ENCODE measurements at places on chromosomes 16 and 17.

DNA sequence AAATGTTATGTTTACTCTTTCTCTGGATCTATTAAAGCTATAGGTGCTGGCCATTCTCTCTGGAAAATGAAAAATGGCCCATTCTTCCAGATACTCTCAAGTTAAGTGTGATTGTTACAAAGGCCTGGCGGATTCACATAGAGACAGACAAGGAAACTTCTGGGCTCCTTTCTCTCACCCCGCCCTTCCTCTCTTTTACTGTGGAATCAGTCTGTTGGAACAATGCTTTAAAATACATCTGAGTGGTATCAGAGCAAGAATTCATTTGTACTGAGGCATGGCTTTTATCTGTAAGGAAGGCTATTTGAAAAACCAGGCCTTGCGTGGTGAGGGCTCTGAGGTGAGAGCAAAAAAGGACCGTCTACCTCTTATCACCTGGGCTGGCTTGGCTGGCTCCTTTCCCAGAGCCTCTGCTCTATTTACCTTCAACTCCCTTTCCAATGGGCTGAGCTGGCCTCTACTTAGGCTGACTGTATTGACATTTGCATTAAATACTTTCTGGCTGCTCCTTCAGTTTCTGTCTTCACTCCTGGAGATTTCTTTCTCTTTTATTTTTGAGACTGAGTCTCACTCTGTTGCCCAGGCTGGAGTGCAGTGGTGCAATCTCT lies 274.0 kb downstream of the PHKB start:
- no peak for DNase-seq

DNA sequence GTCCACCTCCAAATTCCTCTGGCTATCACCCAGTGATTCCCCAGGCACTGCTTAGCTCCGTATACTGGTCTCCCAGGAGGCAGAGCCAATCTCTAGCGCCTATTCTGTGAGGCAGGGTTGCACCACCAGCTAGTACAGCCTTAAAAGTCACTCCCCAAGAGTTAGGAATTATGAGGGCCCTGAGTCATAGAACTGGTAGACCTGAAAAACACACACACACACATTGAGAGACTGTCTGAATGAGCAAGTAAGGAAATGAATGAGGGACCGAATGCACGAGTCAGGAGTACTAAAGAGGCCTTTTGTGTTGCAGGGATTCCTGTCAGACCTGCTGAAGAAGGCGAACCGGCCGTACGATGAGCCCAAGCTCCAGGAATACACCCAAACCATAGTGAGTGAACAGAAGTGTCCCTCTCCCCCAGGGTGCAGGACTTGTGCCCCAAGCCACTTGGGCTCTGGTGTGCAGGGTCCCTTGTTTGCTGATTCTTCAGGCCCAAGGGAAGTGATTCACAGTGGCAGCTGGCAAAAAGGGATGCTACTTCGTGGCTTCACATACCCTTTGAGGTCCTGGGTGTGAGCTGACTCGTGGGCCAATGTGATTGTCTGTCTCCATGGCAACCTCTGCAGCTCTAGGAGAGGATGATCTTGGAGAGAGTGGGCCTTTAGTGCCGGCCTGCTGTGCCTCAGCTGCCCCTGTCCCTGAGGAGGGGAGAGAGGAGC lies 24.7 kb downstream of the CALB2 start:
- DNase-seq = no peak

- no peak for DNase-seq
Measured at GRCh38 chr16:86740906-86741799, 162.8 kb downstream of the FOXL1 start.

DNA sequence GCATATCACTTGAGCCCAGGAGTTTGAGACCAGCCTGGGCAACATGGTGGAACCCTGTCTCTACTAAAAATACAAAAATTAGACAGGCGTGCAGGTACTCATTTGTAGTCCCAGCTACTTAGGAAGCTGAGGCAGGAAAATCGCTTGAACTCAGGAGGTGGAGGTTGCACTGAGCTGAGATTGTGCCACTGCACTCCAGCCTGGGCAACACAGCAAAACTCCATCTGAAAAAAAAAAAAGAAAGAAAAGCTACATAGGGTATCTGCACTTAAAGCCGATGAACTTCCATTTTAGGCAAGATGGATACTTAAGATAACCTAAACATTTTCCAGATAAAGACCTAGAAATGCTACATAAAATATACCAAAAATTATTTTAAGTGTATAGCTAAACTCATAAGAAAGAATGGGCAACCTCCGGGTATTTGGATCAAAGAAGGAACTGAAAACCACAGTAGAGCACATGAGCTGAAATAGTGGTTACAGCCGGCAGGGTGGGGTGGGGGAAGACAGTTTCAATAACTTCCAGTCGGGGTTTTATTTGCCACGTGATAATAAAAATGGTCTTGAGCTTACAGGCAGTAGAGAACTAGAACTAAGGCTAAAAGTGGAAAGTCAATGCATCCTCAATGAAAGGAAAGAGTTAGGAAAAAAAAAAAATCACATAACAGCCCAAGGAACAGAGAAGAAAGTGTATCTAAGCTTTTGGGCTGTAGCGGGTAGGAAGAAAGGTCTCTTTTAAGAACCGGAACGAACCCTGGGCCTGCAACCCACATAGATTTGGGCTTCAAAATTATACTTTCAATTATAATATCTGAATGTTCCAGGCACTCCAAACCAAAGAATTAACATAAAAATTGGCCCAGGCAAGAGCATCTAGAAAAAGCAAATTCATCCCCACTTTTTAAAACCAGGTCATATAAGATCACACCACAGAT lies 53.1 kb downstream of the CFDP1 start:
- no peak for DNase-seq

DNA sequence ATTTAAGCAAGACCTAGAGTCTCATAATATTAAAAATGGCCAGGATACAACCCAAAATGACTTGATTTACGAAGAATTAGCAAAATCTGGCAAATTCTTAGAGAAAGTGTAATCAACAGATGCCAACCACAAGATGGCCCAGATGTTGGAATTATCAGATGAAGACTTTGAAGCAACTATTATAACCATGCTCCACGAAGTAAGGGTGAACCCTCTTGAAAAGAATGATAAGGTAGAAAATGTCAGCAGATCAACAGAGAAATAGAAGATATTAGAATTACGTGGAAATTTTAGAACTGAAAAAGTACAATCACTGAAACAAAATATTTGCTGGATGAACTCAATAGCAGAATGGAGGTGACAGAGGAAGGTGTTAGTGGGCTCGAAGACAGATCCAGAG lies 50.1 kb upstream of the CLEC19A start:
- no peak for DNase-seq

GRCh38 chr16:67544329-67544841 lies 15.8 kb downstream of the RIPOR1 start:
- DNase-seq = no peak

- DNase-seq = peak; percentile 67
Measured at GRCh38 chr16:85234310-85235204, 122.3 kb upstream of the CIBAR2 start.

GRCh38 chr16:56787167-56787566 lies 57.2 kb downstream of the NUP93 start:
- no peak for DNase-seq

DNA sequence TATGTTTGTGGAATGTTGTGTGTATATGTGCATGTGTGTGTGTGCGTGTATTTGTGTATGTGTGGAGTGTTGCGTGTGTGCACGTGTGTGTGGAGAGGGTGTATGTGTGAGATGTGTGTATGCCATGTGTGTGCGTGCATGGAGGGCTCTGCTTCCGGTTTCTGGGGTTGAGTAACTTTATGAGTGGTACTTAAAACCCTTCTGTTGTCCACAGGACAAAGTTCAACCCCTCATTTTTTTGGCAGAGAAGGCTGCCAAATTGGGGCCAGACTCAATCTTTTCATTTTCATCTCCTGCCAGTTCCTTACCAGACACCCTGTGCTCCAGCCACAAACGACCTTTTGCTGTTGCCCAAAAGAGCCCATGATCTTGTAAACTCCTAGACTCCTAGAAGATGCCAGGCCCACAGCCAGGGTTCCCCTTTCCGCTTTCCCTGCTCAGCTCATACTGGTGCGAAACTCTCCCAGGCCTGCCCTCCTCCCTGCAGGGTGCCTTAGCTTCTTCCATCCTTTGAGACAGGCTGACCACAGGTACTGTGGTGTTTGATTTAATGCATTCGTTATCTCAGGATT lies 100.2 kb downstream of the CMIP start:
- DNase-seq = no peak

GRCh38 chr17:55279203-55279602 lies 14.4 kb downstream of the HLF start:
- no peak for DNase-seq

GRCh38 chr16:31487720-31488467 lies 5.0 kb downstream of the SLC5A2 start:
- DNase-seq = no peak

DNA sequence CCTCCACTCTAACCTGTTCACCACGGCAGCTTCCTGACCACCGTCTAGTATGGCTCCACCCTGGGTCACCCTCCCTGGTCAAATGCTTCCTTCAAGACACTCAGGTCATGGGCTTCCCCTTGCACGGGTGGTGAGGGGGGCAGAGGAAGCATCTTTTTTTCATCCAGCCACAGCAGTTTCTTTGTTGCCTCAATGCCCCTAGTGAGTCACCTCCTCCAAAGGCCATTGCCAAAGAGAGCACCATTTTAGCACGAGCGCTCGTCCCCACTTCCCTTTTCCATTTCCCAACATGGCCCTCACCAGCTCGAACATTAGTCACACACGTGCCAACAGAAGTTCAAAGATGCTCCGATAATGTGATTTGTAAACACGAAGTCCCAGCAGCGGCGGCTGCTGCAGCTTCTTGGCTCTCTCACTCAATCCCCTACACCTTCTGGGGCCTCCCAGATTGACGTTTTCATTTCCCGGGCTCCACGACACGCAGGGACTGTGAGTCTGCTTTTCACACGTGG lies 134.6 kb downstream of the GAS7 start:
- DNase-seq = no peak

DNA sequence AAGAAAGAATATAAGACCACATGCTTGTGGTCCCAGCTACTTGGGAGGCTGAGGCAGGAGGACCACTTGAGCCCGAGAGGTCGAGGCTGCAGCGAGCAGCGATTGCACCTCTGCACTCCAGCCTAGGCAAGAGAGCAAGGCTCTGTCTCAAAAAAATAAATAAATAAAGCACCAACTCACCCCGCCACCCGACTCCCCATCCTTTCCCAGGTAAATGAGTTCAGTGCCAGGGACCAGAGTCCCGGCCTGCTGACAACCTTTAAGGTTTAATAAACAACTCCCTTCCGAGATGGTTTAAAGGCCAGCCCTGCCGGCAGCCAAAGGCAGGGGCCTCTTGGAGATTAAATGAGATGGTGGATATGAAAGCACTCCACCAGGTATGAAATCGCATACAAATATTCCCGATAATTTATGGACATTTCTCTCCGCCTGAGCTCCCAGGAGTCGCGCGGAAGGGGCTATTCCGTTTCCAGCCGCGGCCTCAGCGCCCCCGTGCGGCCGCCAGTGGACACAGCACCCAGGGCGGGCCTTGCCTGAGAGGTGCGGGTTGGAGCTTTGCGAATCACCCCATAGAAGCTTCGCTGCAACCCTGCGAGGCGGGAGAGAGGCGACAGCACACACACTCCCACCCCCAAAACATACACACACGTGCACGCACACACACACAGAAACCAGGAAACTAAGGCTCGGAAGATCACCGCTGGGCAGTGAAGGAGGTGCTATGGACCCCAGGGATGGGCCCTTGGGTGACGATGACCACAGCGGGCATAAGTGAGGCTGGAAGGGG lies 4.0 kb upstream of the RPL38 start:
- DNase-seq = no peak

GRCh38 chr17:43211123-43211479 lies 574 bp upstream of the TMEM106A start:
- no peak for DNase-seq

DNA sequence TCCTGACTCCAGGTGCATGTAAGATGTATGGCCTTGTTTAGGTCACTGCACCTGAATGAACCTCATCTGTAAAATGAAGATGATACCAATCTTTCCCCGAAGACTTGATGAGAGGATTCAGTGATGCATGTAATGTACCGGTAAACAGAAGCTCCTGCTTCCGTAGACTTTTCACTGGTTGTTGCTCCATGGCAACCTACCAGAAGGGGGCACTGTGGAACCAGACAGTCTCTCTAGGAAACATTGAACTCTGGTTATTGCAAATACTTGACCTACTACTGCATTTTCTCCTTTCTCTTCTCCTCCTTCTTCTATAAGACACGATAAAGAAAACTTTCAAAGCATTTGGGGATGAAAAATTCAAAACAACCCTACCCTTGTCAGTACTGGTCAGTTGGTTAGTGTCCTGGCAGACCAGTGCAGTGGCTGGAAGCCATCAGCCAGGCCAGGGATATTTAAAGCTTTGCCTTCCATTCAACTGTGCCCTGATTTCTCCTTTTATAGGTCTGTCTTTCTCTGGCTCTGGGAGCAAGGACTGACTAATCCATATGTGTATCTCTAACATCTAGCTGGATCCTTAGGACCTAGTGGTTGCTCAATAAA lies 667.4 kb upstream of the SALL1 start:
- no peak for DNase-seq

GRCh38 chr17:46783031-46783593 lies 35.4 kb downstream of the WNT3 start:
- DNase-seq = no peak

- DNase-seq = no peak
Measured at GRCh38 chr16:82655072-82655714, 28.4 kb downstream of the CDH13 start.

DNA sequence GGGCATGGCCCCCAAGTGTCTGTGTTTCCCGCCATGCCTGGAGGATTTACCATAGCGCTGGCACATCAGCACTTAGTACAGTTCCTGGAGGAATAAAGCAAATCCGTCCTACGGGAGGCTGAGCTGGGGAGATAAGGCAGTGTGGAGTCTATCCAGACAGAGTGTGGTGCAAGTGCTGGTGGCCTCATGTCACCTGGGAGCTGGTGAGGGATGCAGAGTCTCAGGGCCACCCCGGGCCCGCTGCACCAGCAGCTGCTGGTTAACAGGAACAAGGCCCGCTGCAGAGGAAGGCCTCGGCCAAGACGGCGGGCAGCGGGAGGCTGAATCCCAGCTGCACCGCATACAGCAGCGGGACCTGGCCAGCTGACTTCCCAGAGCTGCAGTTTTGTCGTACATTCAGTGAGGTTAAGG lies 57.3 kb upstream of the CDC42EP4 start:
- DNase-seq = no peak

- DNase-seq = no peak
Measured at GRCh38 chr17:34624767-34625383, 45.5 kb downstream of the TMEM132E start.

GRCh38 chr16:22428654-22429053 lies 54.2 kb upstream of the CDR2 start:
- no peak for DNase-seq

- no peak for DNase-seq
Measured at GRCh38 chr17:63910096-63910495, 962 bp downstream of the CSHL1 start.

GRCh38 chr16:88730632-88731607 lies 24.6 kb downstream of the CTU2 start:
- no peak for DNase-seq

GRCh38 chr17:4947411-4948165 lies 742 bp downstream of the PFN1 start:
- DNase-seq = no peak
